Mesothelial cell of epicardium (in vitro differentiated cells): ENCODE measurements at places on chromosomes 16 and 17. TPM values are rescaled to one million over a fixed set of nuclear protein-coding genes. Genes with fewer than 3 reads are reported as not detected.

DNA sequence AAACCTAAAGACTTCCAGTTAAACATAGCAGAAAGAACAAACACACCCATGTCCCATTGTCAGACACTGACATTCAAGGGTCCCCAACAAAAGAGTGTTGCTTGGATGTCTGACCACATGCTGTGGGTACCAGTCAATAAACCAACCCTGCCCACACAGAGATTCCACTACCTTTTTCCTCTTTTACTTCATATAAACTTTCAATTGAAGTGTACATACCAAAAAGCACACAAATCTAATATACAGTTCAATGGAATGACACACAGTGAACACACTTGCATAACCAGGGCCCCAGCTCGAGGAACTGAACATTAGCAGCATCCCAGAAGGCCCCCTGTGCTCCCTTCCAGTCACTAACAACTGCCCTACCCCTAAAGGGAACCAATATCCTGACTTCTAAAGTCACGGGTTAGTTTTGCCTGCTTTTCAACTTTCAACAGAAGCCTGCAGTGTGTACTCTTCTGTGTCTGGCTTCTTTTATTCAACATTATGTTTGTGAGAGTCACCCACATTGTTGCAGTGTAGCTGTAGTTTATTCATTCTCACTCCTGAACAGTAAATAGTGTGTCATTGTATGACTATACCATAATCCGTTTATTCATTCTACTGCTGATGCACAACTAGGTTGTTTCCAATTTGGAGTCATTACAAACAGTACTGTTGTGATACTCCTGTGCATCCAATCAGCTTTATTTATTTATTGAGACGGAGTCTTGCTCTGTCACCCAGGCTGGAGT lies 18.0 kb downstream of the CFDP1 start:
- no peak for DNase-seq

GRCh38 chr16:2517954-2518605 lies 2.1 kb upstream of the AMDHD2 start:
- no peak for DNase-seq

GRCh38 chr16:69399361-69399760 lies 13.6 kb upstream of the TERF2 start:
- DNase-seq = no peak

GRCh38 chr17:40122136-40122998 lies 596 bp downstream of the MSL1 start:
- DNase-seq = peak; percentile 46

DNA sequence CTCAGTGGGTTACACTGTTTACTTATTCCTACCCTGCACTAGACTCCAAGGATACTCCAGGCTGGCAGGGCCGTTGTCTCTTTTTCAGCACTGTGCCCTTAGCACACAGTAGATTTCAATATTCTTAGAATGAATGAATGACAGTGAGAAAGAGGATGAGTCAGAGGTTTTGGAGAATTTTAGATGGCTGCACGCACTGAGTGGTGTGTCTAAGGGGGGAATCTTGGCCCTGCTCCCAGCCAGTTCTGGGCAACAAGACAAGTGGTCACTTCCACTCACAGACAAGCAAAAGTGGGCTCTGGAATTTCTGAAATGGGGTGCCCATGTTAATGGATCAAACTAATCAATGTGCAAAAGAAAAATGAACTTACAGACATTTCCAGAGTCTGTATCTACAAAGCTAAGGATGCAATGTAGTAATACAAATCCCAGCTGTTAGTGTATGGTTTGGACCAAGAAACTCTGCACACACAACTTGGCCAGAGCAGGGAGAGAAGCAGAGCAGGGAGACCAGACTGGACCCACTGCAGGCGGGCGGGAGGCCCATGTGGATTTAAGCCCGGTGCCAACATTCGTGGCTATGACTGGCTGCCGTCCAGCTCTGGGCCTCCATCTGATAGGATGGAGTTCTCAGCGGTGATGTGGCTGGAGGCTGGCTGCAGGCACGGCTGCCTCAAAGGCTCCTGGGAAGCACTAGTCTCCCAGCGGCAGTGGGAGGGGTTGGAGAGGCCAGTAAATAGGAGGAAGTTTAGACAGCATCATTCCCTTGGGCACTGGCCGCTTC lies 95.6 kb upstream of the CDYL2 start:
- no peak for DNase-seq

- DNase-seq = no peak
Observed at GRCh38 chr17:39104657-39105056, 46.8 kb downstream of the PLXDC1 start.

DNA sequence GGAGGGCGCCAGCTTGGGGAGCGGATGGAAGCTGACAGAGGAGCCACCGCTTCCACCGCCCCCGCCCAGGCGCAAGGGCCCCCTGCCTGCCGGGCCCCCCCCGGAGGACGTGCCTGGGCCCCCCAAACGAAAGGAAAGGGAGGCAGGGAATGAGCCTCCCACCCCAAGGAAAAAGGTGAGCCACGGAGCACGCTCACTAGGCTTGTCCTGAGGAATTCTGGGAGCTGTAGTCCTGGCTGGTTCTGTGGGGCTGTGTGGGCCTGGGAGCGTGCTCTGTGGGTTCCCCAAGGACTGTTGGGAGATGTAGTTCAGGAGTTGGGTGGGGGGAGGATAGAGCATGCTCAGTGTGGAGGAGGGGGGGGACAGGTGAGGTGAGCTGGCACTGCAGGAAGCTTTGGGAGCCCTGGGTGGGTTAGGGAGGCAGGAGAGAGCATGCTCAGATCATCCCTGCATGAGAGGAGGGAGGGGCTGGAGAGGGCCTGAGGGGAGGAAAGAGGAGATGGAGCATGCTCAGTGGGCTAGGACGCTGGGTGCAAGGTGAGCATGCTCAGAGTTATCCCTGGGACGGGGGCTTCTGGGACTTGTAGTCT lies 4.5 kb downstream of the FBXL19 start:
- DNase-seq = peak; percentile 67

SLC13A2 gene
- total RNA-seq = not detected in 3 replicates
